ENCODE measurements at places on chromosomes 3 and 15.

- DNase-seq, result no peak
Measured at GRCh38 chr15:92822216-92823144, 77.6 kb upstream of the CHD2 start.

DNA sequence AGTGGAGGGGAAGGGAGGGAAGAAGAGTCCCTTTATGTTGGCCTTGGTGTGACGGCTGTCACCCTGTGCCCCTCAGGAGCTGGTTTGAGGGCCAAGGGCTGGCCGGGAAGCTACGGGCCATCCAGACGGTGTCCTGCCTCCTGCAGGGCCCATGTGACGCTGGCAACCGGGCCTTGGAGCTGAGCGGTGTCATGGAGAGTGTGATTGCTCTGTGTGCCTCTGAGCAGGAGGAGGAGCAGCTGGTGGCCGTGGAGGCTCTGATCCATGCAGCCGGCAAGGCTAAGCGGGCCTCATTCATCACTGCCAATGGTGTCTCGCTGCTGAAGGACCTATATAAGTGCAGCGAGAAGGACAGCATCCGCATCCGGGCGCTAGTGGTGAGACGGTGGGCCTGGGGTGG lies 8.1 kb upstream of the RCCD1 start:
- DNase-seq, result peak; percentile 63

GRCh38 chr3:128282380-128283196 lies 129.3 kb downstream of the EEFSEC start:
- no peak for DNase-seq

DNA sequence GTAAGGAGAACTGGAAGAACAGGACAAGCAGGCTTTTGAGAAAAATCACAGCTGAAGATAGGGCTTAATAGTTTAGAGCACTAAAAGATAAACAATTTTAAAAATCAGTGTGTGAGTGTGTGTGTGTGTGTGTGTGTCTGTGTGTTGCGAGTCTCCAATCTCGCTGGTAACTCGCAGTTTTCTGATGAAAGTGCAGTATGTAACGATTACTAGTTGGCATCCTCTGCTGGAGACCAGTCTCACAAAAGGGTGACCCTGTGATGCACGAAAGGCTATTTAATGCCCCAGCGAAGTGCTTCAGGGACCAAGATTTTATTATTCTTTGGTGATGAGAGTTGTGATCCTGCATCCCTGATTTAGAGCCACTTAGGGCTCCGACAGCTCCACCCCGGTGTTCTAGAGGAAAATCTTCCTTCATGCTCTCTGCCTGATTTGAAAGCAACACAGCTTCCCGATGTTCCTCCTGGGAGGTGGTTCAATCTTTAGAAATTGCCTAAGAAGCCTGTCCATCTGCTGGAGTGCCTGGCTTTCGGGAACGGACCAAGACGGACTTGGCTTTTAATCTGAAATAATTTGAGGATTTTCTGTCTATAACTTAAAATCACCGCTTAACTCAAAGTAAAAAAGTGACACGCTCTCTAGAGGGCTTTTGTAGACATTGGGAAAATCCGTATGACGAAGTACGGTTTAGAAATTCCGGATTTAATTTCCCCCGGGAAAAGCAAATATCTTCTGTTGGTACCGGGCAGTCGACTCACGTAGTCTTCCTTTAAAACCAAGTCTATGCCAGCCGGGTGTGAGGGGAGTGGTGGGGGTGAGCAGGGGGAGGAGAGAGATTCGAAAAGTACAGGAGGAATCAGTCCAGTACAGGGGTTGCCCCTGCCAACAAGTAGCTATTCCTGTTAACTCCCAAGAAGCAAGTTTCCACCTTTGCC lies 1.1 kb upstream of the ALCAM start:
- no peak for DNase-seq

GRCh38 chr15:80152896-80153876 lies at the start of gene FAH:
Gene FAH (plus strand): TSS chr15:80152999. CDS start chr15:80153055, 56 bp downstream.
- DNase-seq, result no peak

- no peak for DNase-seq
Measured at GRCh38 chr15:76929011-76929760, 2.4 kb upstream of the RCN2 start.

- DNase-seq, result no peak
Measured at GRCh38 chr15:77009646-77010311, 14.9 kb downstream of the PSTPIP1 start.

DNA sequence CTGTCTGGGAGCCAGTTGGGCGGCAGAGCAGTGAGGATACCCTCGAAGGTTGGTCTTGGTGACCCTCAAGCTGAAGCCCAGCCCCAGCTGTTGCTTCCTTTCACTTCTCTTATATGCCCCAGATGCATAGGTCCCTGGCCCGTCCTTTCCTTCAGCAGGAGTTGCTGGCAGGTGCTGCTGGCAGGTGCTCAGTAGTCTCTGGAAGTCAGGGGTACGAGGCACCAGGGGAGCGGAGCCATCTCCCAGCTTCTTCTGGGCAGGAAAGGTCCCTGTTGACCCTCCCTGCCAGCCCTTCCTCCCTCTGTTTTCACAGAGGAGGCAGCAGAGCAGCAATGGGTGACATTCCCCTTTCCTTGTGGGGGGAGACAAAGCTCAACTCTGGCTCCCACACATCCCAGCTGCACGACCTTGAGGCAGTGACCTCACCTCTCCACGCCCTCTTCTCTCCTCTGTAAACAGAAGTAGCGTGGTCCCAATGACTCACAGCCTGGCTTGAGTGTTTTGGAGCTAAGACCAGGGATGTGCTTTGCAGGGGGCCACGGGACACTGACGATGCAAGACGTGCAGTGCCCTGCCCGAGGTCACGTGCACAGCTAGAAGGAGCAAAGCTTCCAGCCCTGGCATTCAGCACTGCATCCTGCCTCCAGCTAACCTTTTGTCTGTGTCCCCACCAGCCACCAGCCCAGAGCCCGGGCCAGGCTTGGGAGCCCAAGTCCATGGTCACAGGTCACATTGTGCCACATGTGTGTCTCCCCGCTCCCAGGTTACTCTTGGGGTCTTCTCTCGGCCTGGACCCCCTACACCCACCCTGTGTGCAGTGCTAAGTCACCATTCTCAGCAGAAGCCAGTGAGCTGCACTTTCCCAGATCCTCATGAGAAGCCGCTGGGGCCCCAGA lies 49.7 kb downstream of the SLC6A6 start:
- no peak for DNase-seq

- DNase-seq, result no peak
Measured at GRCh38 chr3:192685801-192686200, 41.5 kb downstream of the FGF12 start.

- DNase-seq, result no peak
Measured at GRCh38 chr3:128289534-128289933, 136.3 kb downstream of the EEFSEC start.

GRCh38 chr3:3240986-3241385 lies 61.5 kb upstream of the CRBN start:
- DNase-seq, result no peak

GRCh38 chr3:61680617-61681016 lies 119.2 kb downstream of the PTPRG start:
- no peak for DNase-seq

- DNase-seq, result no peak
Measured at GRCh38 chr3:20043825-20044224, 3.6 kb downstream of the KAT2B start.

- DNase-seq, result no peak
Measured at GRCh38 chr3:50251220-50251619, 15.2 kb downstream of the GNAI2 start.

- DNase-seq, result no peak
Measured at GRCh38 chr3:111976254-111976653, 2.6 kb upstream of the ABHD10 start.

DNA sequence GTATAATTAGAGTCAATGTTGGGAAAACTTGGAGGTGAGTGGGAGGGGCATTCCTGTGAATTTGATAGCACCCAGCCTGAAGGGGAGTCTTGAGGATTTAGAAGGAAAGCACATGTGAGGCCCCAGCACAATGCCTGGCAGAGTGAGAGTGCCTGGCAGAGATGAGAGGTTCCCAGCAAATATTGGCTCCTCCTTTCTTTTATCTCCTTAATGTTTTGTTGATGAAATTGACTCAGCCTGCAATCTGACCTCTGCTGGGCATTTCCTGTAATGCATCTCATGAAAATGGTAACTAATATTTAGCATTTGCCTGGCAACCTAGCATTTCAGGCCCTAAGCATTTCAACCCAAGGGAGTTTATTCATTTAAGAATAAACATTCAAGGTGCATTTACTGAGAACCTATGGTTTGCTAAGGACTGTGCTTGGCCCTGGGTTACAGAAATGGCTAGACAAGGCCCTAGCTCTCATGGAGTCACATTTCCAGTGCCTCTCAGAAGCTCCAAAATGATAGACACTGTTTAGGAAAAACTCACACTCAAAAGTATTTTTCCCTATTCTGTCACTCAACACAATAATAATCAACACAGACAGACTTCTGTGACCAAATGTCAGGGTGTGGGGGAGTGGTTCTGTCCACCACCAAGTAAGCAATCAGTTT lies 19.0 kb downstream of the PDHB start:
- DNase-seq, result no peak

- DNase-seq, result no peak
Measured at GRCh38 chr3:154904328-154904727, 175.8 kb upstream of the MME start.

GRCh38 chr3:119025171-119025795 lies 9.4 kb downstream of the IGSF11 start:
- DNase-seq, result no peak

- no peak for DNase-seq
Measured at GRCh38 chr15:77402740-77403379, 17.0 kb downstream of the PEAK1 start.

DNA sequence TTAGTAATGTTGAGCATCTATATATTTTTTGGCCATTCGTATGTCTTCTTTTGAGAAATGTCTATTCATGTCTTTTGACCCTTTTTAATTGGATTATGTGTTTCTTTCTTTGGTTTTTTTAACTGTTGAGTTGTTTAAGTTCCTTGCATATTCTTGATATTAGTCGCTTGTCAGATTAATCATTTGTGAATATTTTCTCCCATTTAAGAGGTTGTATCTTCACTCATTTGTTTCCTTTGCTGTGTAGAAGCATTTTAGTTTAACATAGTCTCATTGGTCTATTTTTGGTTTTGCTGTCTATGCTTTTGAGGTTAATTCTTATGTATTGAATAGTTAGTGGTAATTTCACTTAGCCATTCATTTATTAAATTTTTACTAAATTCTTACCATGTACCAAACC lies 283.8 kb downstream of the ZPLD1 start:
- no peak for DNase-seq

DNA sequence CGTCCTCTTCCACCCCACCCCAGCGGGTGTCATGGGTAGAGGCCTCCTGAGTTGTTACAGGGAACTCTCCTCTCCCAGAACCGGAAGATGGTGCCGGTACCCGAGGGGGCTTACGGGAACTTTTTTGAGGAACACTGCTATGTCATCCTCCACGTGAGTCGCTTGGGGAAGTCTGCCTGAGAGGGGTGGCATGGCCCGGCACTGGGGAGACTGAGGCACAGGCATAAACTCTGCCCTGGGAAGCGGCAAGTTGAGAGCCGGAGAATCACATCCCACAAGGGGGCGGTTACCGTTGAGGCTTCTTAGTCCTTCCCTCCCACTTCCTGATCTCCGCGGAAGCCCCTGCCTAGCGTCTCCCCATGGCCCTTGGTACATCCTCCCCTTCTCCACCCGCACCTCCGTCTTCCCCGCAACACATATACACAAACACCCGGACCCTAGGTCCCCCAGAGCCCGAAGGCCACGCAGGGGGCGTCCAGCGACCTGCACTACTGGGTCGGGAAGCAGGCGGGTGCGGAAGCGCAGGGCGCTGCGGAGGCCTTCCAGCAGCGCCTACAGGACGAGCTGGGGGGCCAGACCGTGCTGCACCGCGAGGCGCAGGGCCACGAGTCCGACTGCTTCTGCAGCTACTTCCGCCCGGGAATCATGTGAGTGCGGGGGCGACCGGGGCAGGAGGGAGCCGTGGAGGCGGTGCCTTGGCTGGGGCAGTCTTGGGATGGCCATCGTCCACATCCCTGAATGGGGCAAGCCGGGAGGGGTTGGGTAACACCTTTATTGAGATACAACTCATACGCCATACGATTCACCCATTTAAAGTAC lies 3.4 kb downstream of the VILL start:
- DNase-seq, result no peak

DNA sequence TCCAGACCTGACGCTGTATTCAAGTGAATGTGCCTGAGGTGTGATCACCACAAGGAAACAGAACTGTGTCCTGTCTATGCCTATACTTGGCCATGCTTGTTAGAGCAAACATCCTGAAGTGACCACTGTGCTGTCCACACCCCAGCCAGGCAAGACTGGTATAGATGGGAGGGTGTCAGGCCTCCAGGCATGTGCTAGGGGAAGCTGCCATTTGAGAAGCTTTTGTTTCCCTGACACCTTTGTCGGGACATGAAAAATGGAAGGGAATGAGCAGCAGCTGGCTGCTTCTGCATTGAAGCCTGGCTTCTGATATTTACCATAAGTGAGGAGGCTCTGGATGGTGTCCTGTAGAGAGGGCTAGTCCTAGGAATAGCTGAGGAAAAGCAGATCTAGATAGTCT lies 106.2 kb downstream of the CPNE4 start:
- DNase-seq, result no peak

DNA sequence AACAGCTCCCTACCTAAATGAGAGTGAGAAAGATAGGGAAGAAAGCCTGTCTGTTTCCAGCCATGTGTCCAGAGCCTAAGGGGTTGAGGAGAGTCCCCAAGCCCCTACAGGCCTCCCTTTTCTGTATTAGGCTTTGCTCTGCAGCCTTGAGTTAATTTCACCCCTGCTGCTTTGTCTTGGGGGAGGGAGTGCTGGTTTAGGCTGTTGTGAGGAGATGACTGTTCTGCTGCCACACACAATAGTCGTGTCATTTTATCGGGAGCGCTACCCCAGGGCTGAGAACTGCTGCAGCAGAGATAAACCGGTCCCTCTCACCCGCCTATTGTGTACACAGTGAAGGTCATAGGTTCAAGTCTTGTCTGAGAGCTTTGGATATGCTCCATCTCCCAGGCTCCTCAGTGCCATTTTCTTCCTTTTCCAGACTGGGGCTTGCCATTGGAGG lies 1.4 kb downstream of the ZNF609 start:
- DNase-seq, result no peak

GRCh38 chr3:46456118-46456517 lies 8.6 kb downstream of the LTF start:
- no peak for DNase-seq

GRCh38 chr3:134718726-134719125 lies 67.9 kb upstream of the KY start:
- no peak for DNase-seq

DNA sequence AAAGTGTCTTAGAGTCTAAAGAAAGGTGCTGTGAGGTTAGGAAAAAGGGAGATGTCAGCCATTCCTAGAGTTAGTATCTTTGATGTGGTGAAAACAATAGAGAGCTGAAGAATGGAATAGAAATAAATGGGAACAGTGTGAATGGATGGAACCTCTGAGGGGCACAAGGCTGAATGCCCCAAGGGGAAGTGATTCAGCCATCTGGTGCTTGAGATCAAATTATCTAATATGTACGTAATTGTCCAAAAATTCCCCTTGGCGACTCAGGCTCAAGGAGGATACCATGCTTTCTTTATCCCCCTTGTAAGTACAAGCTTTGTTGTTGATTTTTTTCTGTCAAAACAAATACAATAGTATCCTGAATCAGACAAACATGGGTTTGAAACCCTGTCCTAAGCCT lies 361.6 kb downstream of the LSAMP start:
- DNase-seq, result no peak

- DNase-seq, result no peak
Measured at GRCh38 chr3:182092662-182093262, 381.0 kb downstream of the SOX2 start.

- DNase-seq, result no peak
Measured at GRCh38 chr3:60189304-60189703, 1061.9 kb downstream of the FHIT start.

GRCh38 chr3:55792009-55792408 lies 304.9 kb upstream of the WNT5A start:
- DNase-seq, result no peak

GRCh38 chr15:89015412-89016097 lies 72.7 kb upstream of the ABHD2 start:
- no peak for DNase-seq
